ENCODE measurements at places on chromosomes 16 and 17.

GRCh38 chr17:78472035-78472905, 93.8 kb downstream of the PGS1 start:
- DNase-seq = no peak

DNA sequence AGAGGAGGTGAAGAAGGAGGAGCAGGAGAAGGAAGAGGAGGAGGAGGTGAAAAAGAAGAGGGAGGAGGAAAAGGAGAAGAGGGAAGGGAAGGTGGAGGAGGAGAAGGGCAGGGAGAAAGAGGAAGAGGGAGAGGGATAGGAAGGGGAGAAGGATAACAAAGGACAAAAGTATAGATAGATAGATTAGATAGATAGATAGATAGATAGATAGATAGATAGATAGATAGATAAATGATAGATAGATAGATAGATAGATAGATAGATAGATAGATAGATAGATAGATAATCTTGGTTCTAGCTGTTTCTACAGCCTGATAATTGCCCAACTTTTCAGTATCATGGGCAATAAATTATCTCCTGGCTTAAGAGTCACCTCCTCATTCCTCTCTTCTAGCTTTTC, 296.2 kb upstream of the C16orf82 start:
- DNase-seq = no peak

GRCh38 chr16:67936124-67936879, at the start of gene PSMB10:
Gene PSMB10 (minus strand): TSS chr16:67936850. CDS start chr16:67936749, 101 bp downstream.
- peak; percentile 59 for DNase-seq

GRCh38 chr16:81550432-81550808, 105.8 kb downstream of the CMIP start:
- DNase-seq = no peak

GRCh38 chr17:35716897-35717465, 14.5 kb upstream of the RASL10B start:
- DNase-seq = no peak

DNA sequence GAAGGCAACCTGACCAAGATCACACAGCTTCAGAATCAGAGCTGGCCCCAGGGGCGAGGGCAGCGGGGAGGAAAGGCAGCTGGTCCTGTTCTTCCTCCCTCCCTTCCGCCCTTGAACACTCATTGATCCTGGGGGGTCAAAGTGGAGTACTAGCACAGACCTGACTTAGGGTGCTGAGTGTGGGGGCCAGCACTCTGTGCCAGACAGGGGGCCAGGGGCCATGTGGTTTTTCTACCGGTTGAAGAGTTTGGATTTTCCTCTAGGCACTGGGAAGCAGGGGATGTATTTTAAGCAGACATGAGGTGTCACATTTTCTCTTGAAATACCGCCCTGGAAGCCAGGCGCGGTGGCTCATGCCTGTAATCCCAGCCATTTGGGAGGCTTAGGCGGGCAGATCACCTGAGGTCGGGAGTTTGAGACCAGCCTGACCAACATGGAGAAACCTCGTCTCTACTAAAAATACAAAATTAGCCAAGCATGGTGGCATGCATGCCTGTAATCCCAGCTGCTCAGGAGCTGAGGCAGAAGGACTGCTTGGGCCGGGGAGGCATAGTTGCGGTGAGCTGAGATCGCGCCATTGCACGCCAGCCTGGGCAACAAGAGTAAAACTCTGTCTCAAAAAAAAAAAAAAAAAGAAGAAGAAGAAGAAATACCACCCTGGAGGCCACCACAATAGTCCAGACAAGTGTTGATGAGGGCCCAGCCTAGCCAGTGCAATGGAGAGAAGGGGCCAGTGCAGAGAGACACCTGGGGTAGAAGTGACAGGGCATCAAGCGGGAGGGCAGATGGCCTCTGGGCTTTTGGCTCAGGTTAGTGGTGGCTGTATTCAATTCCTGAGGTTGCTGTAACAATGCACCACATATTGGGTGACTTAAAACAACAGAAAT, 15.3 kb downstream of the OSBPL7 start:
- no peak for DNase-seq
